NCI-H1105 (cell line): ENCODE measurements at places on chromosomes 2 and 18.

- DNase-seq, result no peak
Measured at GRCh38 chr2:20555954-20556353, 94.9 kb downstream of the HS1BP3 start.

DNA sequence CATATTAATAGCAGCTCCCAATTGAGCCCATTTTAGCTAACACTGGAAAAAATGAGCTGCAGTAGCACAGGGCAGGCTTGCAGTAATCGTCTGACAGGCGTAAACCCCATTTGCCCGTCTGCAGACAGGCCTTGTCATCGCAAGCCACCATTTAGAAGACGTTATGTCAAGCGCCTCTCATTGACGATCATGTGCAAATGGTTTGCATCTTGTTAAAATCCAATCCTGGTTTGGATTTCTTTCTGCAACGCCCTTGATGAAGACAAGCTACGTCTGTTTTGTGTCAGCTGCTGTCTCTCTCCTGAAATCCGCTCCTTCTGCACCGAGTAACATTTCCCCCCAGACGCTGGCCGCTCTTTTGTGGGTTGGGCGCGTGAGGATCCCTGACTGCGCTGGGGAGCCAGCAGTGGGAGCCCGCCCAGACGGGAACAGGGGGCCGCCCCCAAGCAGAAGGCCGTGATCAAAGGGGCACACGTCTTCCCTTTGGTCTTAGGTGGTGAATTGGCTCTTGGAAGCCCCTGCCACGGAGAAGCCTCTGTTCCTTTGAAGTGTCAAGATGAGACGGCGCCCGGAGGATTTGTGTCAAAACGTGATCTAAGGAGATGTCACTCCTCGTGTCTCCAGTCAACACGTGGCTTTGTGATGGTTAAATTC is 84.2 kb upstream of the GPC1 start:
- no peak for DNase-seq

GRCh38 chr2:15498554-15498953 is 62.6 kb downstream of the NBAS start:
- DNase-seq, result no peak

DNA sequence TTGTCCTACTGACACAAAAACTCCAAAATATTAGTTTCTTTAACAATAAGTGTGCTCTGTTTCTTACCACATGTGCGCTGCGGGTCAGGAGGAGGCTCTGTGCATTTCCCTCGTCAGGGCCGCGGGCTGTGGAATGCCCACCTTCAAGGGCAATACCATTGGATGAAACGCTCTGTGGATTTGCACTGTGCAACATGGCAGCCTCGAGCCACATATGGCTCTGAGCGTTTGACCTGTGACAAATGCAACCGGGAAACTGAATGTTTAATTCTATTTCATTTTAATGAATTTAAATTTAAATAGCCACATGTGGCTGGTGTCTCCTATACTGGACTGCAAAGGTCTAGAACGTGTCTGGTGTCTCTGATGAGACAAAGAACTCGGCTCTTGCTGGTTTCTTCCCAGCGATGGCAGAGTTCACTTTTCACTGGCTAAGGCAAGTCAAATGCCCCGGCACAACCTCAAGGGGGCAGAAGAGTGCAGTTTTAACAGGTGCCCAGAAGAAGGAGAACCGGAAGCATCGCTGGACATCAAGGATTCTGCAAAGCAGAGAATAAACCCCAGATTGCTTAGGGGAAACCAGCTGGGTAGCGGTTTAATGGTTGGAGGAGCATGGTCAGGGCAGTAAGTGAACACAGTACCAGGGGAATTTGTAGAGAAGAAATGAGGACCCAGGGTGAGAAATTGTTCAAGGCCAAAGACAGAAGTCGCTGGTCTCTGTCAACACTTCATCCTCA is 37.0 kb upstream of the TMEM18 start:
- peak; percentile 69 for DNase-seq

DNA sequence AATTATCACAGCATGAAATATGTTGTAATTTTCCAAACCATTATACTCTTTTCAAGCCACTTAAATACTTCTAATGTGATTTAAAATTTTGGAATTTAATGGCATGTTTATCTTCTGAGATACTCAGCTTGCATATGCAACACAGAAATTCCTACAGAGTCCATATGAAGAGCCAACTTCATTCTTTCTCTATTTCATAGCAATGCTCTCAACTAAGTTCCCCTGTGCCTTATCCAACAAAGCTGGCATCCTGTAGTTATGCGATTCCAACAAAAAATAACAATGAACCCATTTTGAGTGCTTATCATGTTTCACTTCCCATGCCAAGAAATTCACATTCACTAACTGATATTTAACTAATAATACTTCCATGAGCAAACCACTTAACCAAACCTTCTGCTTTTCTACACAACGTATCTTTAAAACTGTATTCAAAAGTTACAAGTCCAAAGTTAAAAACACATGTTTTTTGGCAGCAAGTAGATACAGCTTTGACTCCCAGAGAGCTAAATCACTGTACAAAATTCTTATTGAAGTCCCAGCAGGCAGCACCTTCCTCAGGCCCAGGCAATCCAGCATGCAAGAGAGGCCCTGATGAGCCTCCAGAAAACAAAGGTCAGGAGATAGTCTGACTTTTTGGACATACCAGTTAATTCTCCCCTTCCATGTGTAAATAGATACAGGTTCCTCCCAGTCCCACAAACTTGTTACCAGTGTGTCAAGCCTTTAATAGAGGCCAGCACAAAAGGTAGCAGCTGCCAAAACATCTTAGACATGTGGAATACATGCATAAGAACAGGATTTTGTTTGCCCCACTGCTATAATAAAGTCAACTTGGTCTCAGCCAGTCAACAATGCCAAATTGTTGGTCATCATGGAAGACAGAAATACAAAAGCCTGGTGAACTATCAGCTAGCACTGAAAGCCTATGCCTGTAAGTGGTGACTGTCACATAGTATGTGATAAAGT is 113.1 kb upstream of the WDR75 start:
- no peak for DNase-seq

- DNase-seq, result no peak
Measured at GRCh38 chr2:207338220-207338607, 172.5 kb upstream of the KLF7 start.

- DNase-seq, result no peak
Measured at GRCh38 chr2:168976034-168976654, 55.0 kb downstream of the ABCB11 start.

- no peak for DNase-seq
Measured at GRCh38 chr2:237645261-237645660, 17.9 kb downstream of the LRRFIP1 start.

GRCh38 chr18:22167471-22168241 is 1.7 kb upstream of the GATA6 start:
- no peak for DNase-seq

GRCh38 chr18:34039201-34039600 is 185.5 kb downstream of the NOL4 start:
- peak; percentile 20 for DNase-seq

GRCh38 chr2:237483018-237483731 is 3.9 kb upstream of the MLPH start:
- no peak for DNase-seq

- peak; percentile 23 for DNase-seq
Measured at GRCh38 chr2:138630164-138630563, 128.6 kb downstream of the SPOPL start.

GRCh38 chr18:46601141-46601805 is 55.7 kb downstream of the LOXHD1 start:
- DNase-seq, result no peak

GRCh38 chr2:112731479-112731878 is 10.7 kb downstream of the NT5DC4 start:
- DNase-seq, result no peak

GRCh38 chr2:174878537-174879147 is 114.4 kb upstream of the CHRNA1 start:
- peak; percentile 64 for DNase-seq

GRCh38 chr2:98348066-98348561 is 1.9 kb downstream of the CNGA3 start:
- DNase-seq, result no peak

DNA sequence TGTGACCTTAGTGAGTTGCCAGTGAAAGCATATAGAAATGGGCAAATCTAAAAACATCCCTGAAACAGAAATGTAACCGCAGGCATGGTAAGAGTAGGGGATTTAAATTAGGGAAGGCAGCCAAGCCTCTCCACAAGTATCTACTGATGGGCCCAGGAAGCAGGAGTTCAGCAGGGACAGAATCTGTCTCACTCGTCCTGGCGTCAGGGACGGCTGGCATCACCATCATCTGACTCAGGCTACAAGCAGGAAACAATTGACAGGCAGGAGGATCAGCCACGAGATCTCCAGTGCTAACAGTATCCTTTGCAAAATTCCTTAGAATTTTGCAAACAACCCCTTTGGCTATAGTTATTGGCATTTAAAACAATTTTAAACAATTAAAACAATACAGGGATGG is 61.3 kb downstream of the SMAD4 start:
- no peak for DNase-seq

DNA sequence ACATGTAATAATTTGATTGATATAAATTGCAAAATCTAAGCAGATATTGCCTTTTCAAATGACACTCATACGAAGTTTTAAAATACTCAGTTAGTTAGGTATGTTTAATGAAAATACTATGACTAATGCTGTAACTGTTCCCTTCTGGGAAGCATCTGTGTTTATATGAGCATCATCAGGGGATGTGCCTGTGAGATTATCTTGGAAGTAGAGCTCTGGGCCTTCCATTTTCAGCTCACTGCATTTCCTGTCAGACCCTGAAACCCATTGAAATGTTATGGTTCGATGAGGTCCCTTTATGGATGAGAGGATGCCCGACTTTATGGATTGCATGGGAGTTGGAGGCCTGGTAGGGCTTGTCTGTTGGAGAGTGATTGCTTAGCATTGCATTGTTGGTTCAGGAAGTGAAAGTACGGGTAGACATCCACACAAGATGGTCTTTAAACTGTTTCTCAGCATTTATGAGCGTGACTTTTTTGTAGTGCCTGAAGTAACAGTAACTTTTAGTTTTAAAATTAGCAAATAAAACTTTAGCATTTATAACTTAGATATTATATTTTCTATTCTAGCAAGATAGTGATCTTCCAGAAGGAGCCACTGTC is 28.7 kb downstream of the ELP2 start:
- no peak for DNase-seq

DNA sequence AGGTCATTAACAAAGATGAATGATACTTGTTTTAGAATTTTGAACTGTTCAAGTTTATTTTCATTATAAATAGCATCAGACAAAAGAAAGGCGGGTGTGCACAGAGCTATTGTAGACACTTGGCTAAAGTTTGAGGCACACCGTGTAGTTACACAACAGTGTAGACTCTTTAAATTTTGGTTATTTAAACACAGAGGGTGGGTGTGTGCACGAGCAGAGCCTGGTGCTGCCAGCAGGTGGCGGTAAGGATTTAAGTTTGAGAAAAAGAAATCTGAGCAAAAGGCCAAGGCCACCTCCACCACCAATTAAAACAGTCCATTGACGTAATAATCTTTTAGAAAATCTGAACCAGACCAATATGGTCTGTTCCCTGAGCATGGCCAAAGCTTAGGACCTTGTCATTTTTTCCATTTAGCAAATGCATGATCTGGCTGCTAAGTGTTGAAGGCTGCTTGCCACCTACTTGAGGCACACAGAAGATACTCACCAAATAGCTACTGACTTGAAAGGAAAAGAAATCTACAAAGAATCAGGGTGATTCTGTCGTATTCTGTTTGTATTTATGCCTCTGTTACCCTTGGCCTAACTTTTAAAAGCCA is 14.3 kb downstream of the COPS7B start:
- peak; percentile 37 for DNase-seq

DNA sequence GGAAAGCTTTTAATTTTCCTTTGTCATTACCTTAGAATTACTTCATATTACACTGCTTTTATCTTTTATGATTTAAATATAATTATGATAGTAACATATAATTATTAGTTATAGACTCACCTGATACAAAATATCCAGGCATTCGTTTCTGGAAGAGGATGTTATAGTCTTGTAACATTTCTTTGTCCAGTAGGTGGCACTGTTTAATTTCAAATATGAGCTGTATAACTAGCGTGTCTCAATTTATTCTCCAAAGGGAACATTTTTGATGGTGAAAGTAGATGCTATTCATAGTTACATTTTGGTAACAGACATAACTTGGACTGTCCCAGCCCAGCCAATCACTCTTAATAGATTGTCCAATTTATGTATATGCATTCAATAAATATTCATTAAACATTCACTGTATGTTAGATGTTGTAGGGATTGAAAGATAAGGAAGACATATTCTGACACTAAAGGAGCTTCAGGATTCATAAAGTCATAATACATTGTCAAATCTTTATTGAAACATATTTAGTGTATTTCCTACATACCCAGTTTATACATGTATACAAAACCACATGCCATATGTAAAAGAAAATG is 19.2 kb downstream of the DAW1 start:
- peak; percentile 25 for DNase-seq

- no peak for DNase-seq
Measured at GRCh38 chr2:137522620-137523011, 441.7 kb upstream of the HNMT start.

GRCh38 chr18:75087119-75088020 is 121.6 kb downstream of the PTGR3 start:
- DNase-seq, result no peak

- no peak for DNase-seq
Measured at GRCh38 chr2:98149333-98149697, 62.3 kb downstream of the VWA3B start.

DNA sequence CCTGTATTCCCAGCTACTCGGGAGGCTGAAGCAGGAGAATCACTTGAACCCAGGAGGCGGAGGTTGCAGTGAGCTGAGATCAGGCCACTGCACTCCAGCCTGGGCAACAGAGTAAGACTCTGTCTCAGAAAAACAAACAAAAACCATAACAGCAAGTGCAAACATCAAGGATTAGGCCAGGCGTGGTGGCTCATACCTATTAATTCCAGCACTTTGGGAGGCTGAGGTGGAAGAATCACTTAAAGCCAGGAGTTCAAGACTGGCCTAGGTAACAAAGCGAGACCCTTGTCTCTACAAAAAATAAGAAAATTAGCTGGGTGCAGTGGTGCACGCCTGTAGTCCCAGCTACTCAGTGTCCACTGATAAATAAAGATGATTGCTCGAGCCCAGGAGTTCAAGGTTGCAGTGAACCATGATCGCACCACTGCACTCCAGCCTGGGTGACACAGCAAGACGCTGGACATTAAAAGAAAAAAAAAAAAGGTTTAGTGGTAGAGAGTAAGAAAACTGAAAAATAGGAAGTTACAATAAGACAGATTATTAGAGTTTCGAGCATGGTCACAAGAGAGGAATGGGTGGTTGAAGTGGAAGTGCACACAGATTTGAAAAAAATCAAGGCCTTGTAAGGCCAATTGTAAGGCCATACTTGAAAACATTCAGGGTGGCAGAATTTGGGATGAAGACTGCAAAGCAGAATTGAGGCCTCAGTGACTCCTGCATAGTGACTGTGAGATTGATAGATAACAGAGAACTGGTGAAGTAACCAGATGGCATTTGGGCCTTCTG is 6.4 kb upstream of the KCMF1 start:
- DNase-seq, result no peak

GRCh38 chr2:11305338-11305737 is 39.1 kb downstream of the ROCK2 start:
- no peak for DNase-seq

DNA sequence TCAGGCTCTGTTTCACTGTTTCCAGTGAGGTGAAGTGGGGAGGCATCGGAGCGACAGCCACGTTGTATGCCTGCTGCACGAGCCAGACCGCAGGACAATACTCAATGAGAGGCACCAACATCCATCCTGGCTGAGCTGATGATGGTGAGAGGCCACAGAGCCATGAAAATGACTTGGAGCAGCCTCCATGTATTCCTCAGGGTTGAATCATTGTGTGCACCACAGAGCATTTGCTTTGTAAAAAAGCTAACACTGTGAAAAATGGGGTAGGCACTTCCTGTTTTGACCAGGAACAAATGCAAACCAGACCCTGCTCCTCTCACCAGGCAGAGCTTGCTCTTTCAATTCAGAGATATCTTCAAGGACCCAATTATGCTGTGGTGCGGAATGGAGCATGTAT is 87.2 kb downstream of the LPIN1 start:
- no peak for DNase-seq
